ENCODE measurements at places on chromosomes 12 and 14. TPM values are rescaled to one million over a fixed set of nuclear protein-coding genes. Genes with fewer than 3 reads are reported as not detected.

GRCh38 chr12:60070552-60070951 is 474.7 kb downstream of the SLC16A7 start:
- no peaks in the 10 kb centered on the region for H3K27me3 ChIP-seq
- no peak for DNase-seq
- H3K4me3 ChIP-seq, result no peak overlapping the region
- H3K27ac ChIP-seq, result no peak overlapping the region
- no peaks in the 10 kb centered on the region for H3K36me3 ChIP-seq
- H3K4me1 ChIP-seq, result no peaks in the 10 kb centered on the region

- no peaks in the 10 kb centered on the region for H3K4me1 ChIP-seq
- no peaks in the 10 kb centered on the region for H3K36me3 ChIP-seq
- no peak for DNase-seq
- no peak overlapping the region for H3K4me3 ChIP-seq
- H3K27me3 ChIP-seq, result no peaks in the 10 kb centered on the region
- no peak overlapping the region for H3K27ac ChIP-seq
Observed at GRCh38 chr12:69704357-69704756, 5.3 kb upstream of the BEST3 start.

DNA sequence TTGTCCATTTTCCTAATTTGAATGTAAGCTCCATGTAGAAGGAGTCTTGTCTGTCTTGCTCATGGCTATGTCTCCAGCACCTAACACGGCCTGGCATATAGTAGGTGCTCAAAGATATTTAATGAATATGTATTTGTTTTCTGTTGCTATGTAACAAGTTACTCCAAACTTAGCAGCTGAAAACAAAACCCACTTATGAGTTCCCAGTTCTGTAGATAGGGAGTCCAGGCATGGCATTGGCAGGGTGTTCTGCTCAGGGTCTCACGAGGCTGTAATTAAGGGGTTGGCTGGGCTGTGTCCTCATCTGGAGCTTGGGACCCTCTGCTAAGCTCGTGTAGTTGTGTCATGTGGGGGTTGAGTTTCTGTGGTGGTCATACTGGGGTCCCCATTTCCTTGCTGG is 106.0 kb downstream of the AACS start:
- no peaks in the 10 kb centered on the region for H3K4me1 ChIP-seq
- no peak for DNase-seq
- no peaks in the 10 kb centered on the region for H3K36me3 ChIP-seq

The DNAJC22 gene
- not detected for total RNA-seq

The OTUB2 gene
- 9.4 TPM for total RNA-seq

- DNase-seq, result no peak
- H3K4me3 ChIP-seq, result no peak overlapping the region
- no peak overlapping the region for H3K27ac ChIP-seq
- peaks cover 5% of the 10 kb centered on the region for H3K4me1 ChIP-seq
- H3K27me3 ChIP-seq, result no peaks in the 10 kb centered on the region
Observed at GRCh38 chr12:51242120-51242519, 3.5 kb downstream of the DAZAP2 start.

Data from esophagus squamous epithelium (tissue), 5 donors.